ENCODE measurements at places on chromosomes 7 and 10. TPM values are rescaled to one million over a fixed set of nuclear protein-coding genes. Genes with fewer than 3 reads are reported as not detected.

- H3K4me1 ChIP-seq: peaks cover 7% of the 10 kb centered on the region
- H3K27me3 ChIP-seq: no peaks in the 10 kb centered on the region
- H3K27ac ChIP-seq: no peak overlapping the region
- no peak overlapping the region for H3K4me3 ChIP-seq
Measured at GRCh38 chr7:122100021-122100420, 44.0 kb downstream of the AASS start.

DNA sequence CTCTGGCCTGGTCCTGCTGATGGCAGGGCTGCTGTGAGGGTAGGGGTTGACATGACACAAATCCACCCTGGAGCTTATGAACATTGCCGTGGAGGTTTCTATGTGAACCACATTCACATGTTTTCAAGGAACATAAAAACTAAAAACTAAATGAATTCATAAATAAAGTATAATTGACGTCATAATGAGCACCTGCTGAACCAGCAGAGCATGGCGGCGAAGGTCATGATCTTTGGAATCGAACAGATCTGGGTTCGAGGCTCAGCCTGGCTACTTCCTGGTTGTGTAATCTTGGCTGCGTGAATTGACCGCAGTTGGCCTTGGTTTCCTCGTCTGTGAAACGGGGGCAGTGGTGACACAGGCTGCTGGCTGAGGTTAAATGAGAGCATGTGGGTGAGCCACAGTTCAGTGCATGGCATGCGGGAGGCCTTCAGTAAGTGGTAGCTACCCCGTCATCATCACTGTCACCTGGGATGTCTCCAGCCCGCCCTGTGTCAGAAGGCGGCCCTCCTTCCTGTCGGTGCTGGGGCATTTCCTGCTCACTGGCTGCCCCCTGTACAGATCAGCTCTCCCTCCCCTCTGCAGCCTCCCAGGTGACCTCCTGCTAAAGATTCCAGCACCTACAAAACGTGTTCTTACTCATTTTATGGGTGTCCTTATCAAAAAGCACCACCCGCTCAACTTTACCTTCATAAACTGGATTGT, 190.3 kb upstream of the SHH start:
- H3K4me1 ChIP-seq: no peaks in the 10 kb centered on the region
- no peak overlapping the region for H3K4me3 ChIP-seq
- no peak overlapping the region for H3K27ac ChIP-seq
- DNase-seq: no peak
- no peaks in the 10 kb centered on the region for H3K27me3 ChIP-seq

Gene AFAP1L2
- 6.9 TPM for total RNA-seq

Gene CYP2E1
- 0.36 TPM for total RNA-seq

GRCh38 chr7:111093496-111093895, 2.6 kb downstream of the LRRN3 start:
- H3K36me3 ChIP-seq: no peaks in the 10 kb centered on the region
- no peaks in the 10 kb centered on the region for H3K27me3 ChIP-seq
- H3K27ac ChIP-seq: no peak overlapping the region
- H3K4me1 ChIP-seq: peaks cover 81% of the 10 kb centered on the region
- H3K4me3 ChIP-seq: no peak overlapping the region
- no peak for DNase-seq

DNA sequence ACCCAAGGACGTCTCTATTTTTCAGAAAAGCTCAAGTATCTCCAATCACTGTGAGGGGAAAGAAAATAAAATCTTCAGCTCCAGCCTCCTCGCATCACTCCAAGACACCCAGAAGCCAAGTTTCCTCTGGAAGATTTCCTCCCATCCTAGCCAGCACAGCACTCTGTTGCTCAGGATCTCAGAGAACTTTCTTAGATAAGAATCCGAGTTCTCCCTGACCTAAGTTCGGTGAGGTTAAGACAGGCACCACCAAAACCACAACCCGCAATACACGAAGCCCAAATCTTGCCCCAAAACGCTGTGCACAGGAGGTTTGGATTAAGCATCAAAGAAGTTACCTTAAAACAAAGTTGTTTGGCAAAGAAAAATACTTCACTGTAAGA, 4.2 kb downstream of the FAM53B start:
- no peaks in the 10 kb centered on the region for H3K27me3 ChIP-seq
- no peak for DNase-seq
- no peaks in the 10 kb centered on the region for H3K36me3 ChIP-seq
- peak overlapping the region; percentile 7 for H3K27ac ChIP-seq

DNA sequence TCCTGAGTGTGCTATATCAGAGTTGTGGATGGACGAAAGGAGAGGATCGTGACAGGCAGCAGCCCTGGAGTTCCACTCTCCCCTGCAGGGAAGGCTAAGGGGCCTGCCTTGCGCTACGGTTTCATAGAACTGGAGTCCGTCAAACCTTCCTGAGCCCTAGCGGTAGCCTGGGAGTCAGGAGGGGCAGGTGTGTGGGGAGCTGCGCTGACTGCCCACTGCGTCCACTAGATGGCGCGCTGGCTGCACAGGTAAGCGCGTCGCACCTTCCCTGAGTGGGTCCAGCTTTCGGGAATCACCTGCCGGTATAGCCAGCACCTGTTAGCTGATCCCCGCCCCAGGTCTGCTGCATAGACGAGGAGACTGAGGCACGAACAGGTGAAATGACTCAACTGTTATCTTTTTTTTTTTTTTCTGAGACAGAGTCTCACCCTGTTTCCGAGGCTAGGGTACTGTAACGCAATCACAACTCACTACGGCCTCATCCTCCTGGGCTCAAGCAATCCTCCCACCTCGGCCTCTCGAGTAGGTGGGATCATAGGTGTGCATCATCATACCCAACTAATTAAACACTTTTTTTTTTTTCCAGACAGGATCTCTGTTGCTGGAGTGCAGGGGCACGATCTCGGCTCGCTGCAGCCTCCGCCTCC, 20.2 kb upstream of the BAIAP2L1 start:
- no peaks in the 10 kb centered on the region for H3K4me1 ChIP-seq
- no peaks in the 10 kb centered on the region for H3K36me3 ChIP-seq
- peak; percentile 88 for DNase-seq
- H3K27me3 ChIP-seq: peaks cover 13% of the 10 kb centered on the region

GRCh38 chr10:35336921-35337823, 863 bp downstream of the CCNY start:
- H3K4me1 ChIP-seq: peaks cover 19% of the 10 kb centered on the region
- peak overlapping the region; percentile 93 for H3K4me3 ChIP-seq
- no peaks in the 10 kb centered on the region for H3K36me3 ChIP-seq
- H3K27me3 ChIP-seq: no peaks in the 10 kb centered on the region
- H3K27ac ChIP-seq: no peak overlapping the region

- no peak overlapping the region for H3K27ac ChIP-seq
- no peaks in the 10 kb centered on the region for H3K27me3 ChIP-seq
- H3K4me3 ChIP-seq: no peak overlapping the region
- no peak for DNase-seq
- peaks cover 3% of the 10 kb centered on the region for H3K4me1 ChIP-seq
Measured at GRCh38 chr10:30897048-30897447, 134.6 kb downstream of the ZNF438 start.

Gene MRPS16
- 77.0 TPM for total RNA-seq

Gene COL1A2
- total RNA-seq: 47.9 TPM

DNA sequence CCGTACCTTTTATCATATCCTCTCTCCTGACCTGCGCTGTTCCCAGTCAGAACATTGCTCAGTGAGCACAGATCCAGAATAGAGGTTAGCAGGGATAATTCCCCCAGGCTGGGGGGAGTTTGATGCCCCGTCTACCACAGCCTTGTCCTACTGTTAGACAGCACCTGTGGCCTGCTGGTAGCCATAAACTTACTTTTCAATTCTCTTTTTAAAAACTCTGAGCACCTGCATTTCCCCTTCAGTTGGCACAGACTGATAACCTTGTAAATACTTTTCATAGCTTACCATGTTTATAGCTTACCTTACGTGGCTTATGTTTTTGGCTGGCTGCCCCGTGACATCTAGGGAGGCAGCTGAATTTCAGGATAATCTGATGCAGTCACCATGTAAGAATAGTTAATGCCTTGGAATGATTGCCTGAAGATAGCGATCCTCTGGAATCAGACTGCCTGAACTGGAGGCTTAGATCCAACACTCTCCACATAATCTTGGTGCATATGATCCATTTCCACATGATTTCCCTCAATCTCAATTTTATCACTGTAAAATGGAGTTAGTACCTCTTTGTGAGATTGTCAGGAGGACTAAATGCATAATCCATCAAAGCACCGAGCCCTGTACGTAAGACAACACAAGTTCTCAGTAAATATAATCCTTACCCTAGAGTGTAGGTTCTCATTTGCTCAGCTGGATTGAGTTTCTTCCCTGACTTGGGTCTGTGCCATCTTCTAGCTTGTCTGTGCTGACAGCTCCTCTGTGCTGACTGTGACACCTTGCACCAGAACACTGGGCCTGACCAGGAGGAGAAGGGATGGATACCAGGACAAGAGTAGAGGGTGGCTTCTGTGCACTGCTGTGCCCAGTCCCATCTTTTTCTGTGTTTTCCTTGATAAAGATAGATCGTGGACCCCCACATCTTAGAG, 111.7 kb upstream of the GJD4 start:
- no peak for DNase-seq
- no peak overlapping the region for H3K4me3 ChIP-seq
- H3K27ac ChIP-seq: no peak overlapping the region

Gene FAM221A
- total RNA-seq: 26.2 TPM

Gene PDIA4
- 171 TPM for total RNA-seq

DNA sequence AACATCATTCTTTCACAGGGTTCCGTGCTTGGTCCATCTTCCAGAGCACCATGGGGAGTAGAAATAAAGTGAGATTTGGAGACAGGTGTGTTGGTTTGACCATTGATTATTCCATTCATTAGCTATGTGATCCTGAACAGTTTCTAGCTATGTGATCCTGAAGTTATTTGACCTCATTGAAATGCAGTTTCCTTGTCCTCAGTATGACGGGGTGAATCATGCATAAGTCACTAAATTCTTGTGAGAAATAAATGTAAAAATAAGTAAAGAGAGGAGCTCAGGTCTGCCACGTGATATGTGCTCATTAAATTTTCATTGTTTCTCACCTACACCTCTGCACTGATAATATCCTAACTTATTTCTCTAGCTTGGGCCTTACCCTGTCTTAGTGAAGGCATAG, 34.1 kb upstream of the LHFPL3 start:
- no peaks in the 10 kb centered on the region for H3K4me1 ChIP-seq
- DNase-seq: no peak
- H3K36me3 ChIP-seq: no peaks in the 10 kb centered on the region
- H3K4me3 ChIP-seq: no peak overlapping the region
- no peak overlapping the region for H3K27ac ChIP-seq

Gene LLCFC1
- not detected for total RNA-seq

DNA sequence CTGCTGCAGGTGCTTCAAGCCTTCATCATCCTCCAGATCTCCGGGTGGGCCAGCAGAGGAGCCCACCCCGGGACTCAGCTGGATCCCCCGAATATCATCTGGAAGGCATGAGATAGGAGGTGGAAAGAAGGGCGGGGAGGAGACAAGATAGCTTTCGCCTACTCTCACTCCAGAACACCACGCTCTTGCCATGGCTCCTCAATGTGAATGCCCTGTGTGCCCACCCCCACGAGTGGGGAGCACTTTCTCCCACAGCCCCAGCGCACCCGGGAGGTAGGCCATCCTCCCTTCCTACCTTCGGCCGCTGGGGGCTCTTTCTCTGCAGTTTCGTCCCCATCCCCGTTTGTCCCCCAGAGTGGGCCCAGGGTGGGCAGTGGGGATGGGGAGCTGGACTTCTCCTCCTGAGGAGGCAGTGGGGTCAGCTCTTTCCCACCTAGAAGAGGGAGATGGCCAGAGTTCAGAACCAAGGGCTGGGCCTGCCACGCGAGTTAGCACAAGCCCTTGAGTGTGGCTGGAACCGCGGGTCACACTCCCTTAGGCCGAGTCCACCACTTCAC, 8.9 kb downstream of the GIGYF1 start:
- no peaks in the 10 kb centered on the region for H3K36me3 ChIP-seq
- no peaks in the 10 kb centered on the region for H3K27me3 ChIP-seq
- H3K4me1 ChIP-seq: peaks cover 3% of the 10 kb centered on the region

DNA sequence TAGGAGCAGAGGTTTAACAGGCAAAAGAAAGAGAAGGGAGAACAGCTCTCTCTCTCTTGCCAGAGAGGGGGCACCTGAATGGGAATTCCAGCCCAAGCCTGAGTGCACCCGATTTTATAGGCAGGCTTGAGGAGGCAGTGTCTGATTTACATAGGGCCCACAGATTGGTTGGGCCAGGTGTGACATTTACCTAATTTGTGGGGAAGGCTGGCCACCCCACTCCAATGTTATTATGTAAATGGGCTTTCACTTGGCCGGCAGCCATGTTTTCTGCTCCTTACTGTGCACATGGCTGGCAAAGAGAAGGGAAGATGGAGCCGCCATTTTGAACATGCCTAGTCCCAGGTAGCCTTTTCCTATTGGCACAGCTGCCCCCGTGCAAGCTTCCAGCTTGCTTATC, 735.5 kb upstream of the AUTS2 start:
- H3K27me3 ChIP-seq: no peaks in the 10 kb centered on the region
- H3K4me1 ChIP-seq: peaks cover 12% of the 10 kb centered on the region
- H3K36me3 ChIP-seq: no peaks in the 10 kb centered on the region
- DNase-seq: no peak
- H3K4me3 ChIP-seq: no peak overlapping the region

DNA sequence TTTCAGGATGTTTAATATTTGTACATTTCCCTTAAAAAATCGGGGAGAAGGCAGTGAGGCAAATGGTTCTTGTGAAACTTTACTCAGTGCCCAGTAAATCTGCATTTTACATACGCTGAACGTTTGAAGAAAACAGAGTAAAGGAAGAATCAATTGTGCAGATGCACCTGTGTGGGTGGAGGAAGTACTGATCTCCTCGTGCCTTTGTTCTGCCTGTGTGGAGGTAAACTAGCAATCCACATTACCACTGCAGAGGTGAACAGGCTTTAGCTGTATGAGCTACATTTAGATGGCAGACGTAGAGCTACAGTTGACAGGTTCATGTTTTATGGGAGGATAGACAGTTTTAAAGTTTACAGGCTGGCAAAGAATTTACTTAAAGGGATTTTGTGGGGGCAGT, 62.7 kb upstream of the VIPR2 start:
- no peaks in the 10 kb centered on the region for H3K27me3 ChIP-seq
- H3K27ac ChIP-seq: no peak overlapping the region
- no peaks in the 10 kb centered on the region for H3K36me3 ChIP-seq
- no peaks in the 10 kb centered on the region for H3K4me1 ChIP-seq

DNA sequence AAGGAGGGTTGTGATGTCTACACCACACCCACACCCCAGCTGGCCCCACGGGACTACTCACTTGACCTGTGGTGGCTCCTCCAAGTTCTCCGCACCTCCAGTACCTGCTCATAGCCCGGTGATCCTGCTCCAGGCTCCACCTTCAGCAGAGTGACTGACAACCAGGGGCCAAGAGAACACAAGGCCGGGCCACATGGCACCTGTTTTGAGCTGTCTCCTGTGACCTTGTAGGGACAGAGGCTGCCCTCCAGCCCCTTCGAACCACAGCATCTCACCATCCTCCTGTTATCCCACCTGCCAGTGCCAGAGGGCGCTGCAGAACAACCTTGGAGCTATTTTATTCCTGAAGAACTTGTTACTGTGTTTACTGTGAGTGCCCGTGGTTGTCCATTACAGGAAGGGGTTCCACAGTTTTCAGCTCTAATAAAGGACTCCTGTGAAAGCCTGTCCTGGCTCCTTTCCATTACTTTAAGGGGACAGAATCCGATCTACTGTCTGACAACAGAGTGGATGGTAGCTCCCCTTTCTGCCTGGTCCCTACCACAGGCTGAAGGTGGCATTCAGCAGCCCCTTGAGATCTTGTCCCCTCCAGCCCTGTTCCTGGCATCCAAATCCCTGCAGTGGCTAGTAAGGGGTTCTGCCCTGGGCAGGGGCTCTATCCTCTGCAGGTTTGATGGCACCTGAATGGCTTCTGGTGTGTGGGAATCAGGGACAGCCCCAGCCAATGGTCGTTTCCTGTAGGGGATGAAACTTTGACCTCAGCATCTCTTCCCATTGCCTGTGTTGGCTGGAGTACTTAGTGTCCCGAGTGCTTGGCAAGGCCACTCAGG, 50.8 kb downstream of the C10orf120 start:
- H3K4me1 ChIP-seq: no peaks in the 10 kb centered on the region
- H3K27ac ChIP-seq: no peak overlapping the region
- no peaks in the 10 kb centered on the region for H3K27me3 ChIP-seq
- no peak overlapping the region for H3K4me3 ChIP-seq
- H3K36me3 ChIP-seq: no peaks in the 10 kb centered on the region
